ENCODE measurements at places on chromosomes 2 and 18.

- no peak for DNase-seq
Observed at GRCh38 chr2:80545420-80546210, 241.1 kb upstream of the LRRTM1 start.

DNA sequence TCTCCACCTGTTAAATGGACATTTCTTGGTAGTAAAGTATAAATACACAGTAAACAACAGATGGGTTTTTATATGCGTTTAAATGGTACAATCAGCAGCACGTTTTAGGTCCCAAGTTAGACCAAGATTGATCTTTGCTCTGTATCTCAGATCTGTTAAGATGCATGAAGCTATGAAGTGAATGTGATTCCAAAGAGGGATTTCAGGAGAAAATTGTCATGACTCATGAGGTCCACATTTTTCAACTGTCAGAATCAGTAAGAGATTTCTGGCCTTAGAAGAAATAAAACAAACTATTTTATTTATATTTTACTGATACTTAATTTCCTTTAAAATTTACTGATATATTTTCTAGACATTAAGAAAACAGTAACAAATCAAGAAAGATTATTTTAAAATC lies 142.7 kb downstream of the EML6 start:
- DNase-seq, result no peak

DNA sequence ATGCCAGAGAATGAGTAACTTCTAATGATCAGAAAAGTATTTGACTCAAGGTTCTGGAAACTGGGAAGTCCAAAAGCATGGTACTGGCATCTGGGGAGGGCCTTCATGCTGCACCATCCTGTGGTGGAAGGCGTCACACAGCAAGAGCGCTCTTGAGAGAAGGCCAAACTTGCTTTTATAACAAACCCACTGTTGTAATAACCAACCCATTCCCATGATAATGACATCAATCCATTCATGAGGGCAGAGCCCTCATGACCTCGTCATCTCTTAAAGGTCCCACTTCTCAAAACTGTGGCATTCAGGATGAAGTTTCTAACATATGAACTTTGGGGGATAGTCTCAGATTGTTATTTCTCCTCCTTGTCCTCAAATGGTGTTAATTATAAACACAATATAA lies 67.8 kb downstream of the COA5 start:
- no peak for DNase-seq

DNA sequence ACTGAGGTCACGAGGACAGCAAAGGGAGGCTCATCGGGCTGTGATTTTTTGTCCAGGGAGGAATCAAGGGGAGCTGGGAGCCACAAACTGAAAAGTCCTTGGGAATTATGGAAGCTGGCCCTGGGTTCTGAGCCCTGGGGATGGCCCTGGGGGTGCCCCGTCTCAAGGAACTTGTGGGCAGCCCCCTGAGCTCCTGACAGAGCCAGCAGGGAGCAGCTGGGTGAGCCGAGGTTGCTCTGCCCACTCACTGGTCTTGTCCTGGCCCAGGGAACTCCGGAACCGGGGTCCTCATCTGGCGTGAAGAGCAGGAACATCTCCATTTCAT lies 61.3 kb upstream of the HDAC4 start:
- DNase-seq, result no peak

- DNase-seq, result no peak
Observed at GRCh38 chr2:17800219-17800618, 16.0 kb upstream of the MSGN1 start.

DNA sequence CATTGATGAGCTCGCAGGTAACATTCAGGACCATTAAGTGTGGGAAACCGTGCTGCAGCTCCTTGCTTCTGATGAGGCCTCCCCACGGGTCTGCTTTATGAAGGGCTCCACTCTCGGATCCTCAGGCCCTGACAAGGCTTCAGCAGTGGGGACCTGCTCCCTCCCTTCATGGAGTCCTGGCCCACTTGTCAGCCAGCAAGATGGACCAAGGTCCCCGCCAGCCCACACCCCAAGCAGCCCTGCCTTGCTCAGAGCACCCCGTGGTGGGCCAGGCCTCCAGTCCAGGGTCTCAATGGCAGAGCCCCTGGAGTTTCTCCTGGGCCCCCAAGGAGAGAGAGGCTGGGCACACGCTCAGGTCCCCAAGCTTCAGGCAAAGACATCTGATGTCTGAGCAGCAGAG lies 41.5 kb downstream of the CROCC2 start:
- DNase-seq, result no peak

DNA sequence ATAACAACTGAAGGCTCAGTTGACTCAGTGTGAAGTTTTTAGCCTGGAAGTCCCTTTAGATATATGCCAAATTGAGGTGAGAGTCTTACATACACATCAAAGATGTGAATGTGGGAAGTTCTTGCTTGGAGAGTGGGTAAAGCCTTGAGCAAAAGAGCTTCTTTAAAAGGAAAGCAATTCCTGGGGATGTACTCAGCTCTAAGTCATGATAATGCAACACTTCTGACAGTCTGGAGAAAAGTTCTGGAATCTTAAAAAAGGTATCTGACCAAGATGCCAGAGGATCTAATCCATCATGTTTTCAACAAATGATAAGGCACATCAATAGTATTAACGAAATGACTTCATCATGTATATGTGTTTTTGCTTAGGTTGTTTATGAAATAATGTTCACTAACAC lies 351.2 kb downstream of the CDH19 start:
- no peak for DNase-seq

Measured in stimulated activated naive B cell treated with anti-CD40 and anti-IgM and Interleukin-4, amounts not matched to agents 10 μg/mL and 1 μg/mL and 100 μg/mL, for 72 hours (primary cell).